ENCODE measurements at places on chromosomes 16 and 17.

- no peak for DNase-seq
Measured at GRCh38 chr16:49899991-49900695, 44.2 kb upstream of the ZNF423 start.

DNA sequence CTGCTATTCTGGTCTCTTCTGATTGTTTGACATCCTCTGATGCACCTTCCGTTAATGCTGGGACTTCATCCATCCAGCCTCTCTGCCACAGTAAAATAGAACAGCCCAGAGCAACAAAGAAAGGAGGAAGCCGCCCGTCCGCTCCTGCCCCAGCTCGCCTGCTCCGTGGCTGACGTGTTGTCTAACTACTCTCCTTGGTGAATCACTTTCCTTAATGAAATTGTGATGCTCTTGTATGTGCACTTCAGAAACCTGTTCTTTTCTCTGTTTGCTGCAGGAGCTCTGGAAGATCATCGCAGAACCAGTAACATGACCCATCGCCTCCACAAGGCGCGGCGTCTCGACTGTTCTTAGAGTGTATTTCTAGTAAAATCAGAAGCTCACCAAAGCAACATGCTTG, 24.3 kb downstream of the METTL22 start:
- no peak for DNase-seq

GRCh38 chr16:69438465-69438864, 14.0 kb downstream of the CYB5B start:
- DNase-seq = no peak

DNA sequence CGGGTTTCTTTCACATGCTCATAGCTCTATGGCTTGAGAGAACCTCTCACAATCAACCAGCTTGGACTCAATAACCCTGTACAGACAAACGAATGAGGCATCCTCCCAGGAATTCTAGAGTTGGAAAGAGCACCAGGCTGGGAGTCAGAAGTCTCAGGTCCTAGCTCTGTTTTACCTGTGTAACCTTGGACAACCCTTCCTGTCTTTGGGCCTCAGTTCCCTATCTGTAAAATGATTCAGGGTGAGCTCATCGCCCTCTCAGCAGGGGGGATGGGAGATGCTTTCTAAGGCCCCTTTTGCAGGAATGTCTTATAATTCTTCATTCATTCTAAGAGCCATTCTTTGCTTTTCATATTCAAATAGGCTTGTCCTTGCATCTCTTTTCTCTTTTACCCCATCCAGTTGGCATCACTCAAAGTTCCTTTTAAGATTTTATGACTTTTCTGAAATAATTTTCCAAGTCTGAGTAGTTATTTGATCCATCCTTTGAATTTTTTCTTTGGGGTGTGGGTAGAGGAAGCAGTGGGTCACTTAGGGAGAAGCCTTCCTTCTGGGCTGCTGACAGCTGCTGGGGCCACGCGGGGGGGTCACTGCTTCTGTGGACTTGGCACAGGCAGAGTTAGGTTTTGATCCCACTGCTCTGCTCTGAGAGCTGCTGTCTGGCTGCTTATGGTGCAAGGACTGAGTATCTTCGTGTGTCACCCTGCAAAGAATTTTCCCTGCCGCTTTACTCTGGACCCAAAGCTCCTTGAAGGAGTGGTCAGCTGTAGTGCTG, 102.7 kb downstream of the UTP18 start:
- DNase-seq = no peak

DNA sequence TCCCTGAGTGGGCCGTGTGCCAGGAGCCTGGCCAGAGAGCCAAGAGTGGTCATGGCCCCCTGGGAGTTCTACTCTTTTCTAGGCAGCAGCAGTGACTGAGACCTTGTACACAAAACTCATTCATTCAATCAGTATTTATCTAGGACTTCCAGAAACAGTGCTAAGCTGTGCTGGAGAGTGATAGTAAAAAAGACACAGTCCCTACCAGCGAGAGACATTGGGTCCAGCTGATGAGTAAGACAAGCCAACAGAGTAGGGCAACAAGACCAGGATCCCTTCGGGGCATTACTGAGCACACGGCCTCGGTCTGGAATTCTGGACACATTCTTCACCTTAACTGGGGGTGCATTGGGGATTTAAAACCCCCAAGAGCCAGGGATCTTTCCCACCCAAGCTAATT, 20.2 kb downstream of the CBX4 start:
- no peak for DNase-seq

GRCh38 chr16:4115209-4115948, 863 bp downstream of the ADCY9 start:
- DNase-seq = peak; percentile 4

- DNase-seq = no peak
Measured at GRCh38 chr17:27853091-27853490, 40.1 kb downstream of the LYRM9 start.

DNA sequence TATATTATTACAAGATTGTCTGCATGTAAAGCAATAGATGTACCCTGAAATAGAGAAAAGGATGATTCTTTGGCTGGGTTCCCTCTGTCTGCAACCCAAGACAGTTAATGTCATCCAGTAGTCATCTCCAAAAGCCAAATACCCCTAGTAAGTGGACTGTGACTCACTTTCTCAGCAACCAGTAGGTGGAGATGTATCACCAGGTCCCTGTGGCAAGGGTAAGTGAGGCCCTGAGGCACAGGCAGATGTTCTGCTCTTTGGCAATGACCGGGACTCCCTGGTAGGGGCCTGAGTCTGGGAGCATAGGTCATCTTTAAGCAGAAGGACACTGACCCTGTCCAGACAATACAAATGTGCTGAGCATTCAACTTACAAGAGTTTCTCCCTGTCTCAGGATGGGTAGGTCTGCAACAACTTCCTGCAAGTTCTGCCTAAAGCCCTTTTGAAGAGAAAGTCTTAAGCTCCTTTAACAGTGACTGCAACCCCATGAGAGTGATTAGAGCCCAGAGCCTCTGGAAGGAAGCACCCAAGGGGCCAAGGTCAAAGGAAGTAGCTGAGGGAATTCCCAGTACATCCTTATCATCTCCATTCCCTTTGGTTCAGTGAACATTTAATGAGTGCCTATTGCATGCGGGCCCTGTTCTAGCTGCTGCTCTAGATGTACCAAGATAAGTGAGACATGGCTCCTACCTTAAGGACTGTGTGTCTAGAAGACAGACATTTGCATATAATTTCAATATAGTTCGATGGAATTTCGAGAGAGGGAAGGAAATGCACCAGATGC, 31.9 kb downstream of the PMP22 start:
- no peak for DNase-seq

GRCh38 chr17:75778861-75779249, 5.8 kb upstream of the UNK start:
- no peak for DNase-seq

DNA sequence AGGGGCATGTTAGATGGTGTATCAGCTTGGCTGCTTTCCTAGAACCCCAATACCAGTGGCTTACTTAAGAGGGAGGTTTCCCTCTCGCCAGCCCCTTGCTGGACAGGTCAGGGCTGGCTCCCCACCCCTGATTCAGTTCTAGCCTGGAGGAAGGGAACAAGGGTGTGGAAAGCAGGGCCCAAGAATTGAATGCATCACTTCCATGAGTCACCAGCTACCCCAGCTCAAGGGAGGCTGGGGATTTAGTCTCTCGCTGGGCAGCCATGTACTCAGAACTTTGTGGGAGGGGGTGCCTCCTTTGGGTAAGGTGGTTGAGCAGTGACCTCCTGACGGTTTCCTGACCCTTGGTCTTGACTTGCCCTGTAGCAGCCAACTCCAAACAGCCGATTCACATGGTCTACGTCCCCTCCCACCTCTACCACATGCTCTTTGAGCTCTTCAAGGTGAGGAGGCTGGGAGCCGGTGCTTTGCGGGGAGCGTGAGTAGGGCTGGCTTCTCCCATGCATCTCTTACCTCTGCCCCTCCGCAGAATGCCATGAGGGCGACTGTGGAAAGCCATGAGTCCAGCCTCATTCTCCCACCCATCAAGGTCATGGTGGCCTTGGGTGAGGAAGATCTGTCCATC, 12.8 kb downstream of the PDK2 start:
- no peak for DNase-seq

DNA sequence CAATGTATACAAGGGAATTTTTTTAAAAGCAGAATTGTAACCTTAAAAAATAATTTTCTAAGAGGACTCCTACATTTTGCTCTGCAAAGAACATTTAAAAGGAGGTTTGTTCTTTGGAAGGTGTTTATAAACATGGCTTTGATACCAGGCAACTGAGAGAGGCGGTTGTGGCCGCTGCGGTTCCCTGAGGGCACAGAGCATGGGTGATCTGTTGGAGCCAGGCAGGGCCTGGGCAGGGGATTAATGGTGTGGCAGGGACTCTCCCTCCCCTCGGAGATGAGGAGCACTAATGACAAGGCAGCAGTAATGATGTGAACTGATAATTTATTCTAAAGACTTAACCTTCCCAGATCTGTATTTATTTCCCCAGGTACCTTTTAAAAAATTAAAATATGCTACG, 65.4 kb downstream of the WWP2 start:
- DNase-seq = no peak

- DNase-seq = no peak
Measured at GRCh38 chr17:76820039-76820438, 48.2 kb upstream of the MGAT5B start.

DNA sequence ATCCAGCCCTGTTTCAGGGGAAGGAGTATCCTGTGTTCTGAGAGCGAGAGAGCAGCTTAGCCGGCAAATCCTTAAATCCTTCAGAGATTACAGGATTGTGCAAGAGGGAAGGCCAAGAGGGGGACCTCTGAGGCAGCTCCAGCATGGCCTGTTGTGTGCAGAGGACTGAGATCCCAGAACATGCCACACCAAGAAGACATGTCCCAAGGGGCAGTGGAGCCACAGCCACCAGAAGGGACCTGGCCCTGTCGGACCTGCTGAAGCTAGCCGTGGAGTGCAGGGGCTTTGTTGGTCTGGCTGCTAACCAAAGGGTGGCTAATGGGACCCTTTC, 1.6 kb upstream of the MRC2 start:
- DNase-seq = no peak

DNA sequence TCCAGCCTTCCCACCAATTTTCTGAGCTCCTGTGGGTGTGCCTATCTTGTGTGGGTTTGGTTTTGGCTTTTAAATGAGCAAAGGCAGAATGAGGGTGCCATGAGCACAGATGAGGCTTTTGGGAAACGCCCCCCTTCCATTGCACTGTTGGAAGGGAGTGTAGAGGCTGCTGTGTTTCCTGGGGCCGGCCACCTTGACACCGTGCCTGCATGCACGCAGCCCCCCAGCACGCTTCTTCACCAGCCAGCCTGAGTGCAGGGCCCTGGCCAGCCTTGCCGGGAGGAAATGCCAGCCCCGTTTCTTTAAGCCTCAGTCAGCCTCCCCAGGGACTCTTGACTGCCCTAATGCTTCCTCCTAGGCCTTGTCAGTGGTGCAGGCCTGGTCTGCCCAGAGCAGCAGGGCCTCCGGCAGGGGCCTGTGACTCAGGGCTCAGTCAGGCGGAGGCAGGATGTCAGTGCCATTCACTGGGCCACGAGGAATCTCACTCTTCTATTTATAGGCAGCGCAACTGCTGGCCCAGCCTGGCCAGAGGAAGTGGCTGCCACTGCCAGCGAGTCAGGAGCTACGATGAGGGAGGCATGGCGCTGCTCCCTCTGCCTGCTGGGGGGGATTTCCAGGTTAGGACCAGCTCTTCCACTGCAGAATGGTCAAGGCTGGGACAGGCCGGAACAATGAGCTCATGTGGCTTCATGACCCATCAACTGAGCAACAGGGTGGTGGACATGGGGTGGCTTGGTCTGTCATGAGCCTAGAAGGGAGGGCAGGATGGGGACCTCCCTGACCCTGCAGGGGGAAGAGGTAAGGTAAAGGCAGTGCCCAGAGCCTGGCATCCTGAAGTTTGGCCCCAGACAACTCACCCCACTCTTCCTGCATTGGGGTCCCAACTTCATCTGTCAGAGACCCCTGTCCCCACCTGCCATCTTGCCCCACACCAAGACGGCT, 205.2 kb downstream of the RAB11FIP4 start:
- no peak for DNase-seq

DNA sequence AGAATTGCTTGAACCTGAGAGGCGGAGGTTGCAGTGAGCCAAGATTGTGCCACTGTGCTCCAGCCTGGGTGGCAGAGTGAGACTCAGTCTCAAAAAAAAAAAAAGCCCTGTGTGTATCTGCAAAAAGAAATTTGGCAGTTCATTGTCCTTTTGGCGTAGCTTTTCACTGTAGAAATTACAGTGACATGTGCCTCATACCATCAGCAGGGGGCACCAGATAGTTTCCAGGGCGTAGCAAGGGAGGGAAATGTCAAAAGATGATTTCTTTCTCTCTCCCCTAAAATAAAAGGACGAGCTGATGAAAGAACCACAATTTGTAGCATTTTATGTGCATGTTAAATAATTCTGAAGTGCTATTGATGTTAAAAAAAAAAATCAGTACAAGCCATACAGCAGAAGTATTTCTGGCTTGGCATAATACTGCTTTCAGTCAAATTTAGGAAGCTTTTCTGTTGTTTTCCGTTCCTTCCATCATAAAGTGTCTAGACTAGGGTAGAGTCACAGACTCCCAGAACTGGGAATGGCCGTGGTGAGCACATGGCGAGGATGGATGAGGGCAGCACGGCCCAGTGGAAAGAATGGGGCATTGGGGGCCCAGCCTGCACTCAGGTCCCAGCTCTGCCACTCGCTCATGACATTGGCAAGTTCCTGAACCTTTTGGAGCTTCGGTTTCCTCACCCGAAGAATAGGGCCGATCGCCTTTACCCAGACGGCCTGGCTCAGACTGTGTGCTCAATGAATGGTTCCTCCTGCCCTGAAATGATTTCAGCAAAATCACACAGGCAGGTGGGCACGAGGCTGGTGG, 59.8 kb upstream of the RPH3AL start:
- no peak for DNase-seq

DNA sequence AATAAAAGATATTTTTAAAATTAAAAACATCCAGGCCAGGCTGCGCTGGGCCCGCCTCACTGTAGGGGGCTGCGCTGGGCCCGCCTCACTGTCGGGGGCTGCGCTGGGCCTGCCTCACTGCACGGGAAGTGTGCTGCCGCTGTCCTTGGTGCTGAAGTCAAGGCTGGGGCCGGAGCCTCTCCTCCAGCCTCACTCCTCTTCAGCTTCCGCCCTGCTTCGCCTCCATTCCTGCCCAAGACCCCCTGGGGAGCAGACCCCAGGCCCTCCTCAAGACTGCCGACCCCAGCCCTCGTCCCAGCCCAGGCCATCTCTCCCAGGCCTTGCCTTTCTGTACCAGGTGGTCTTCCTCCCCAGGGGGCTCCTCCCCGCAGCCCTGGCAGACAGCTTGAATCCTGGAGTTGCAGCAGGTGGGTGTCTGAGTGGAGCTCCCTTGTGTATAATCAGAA, 26.2 kb downstream of the ENDOV start:
- DNase-seq = no peak

DNA sequence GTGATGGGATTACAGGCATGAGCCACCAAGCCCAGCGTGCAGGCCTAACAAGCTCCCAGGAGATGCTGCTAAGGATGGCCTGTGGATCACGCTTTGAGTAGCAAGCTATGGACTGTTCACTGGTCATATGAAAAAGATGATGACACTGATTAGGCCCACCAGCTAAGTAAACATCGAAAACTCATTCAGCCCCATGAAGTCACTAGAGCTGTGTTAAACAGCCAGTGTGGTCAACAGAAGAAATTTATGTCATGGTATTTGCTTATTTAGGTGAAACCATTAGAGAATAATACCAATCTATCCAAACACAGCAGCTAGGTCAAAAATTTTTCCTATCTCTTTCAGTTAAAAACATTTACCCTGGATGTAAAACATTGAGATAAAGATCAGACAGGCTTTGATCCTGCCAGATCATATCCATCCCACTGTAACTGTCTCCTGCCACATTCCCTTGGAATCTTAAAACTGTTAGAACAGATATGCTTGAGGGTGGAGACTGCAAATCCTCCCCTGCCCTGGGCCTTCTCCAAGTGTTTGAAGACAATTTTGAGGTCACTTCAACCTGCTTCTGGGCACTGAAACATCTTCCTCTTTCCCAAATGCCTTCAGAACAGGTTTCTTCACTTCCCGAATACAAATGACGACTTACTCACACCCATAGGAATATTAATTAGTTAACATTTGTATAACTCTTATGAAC, 30.9 kb downstream of the HOXB1 start:
- DNase-seq = no peak

Measured in stimulated activated CD8-positive, alpha-beta memory T cell treated with anti-CD3 and anti-CD28 coated beads, Interleukin-4, amount 100 ng/mL, for 1 hour (primary cell).